ENCODE measurements at places on chromosomes 3 and 15.
A peak's percentile ranks its signal among the peaks of the same experiment; 100 is the strongest.

DNA sequence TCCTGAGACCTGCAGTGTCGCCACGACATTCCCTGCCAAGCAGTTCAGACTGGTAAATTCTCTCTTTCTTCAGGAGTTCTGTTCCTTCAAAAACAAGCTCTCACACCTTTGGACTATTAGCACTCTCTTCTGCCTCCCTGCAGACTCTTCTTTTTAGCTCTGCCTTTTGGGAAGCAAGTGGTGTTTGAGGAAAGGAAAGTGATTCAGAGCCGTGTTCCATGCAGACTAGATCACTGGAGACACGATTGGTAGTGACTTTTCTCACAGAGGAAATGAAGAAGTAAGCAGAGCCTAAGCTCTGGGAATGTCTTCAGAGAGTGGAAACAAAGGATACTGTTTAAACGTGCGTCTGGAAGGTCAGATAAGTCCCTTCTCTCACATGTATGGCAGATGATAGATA, 270.6 kb upstream of the TPRG1 start:
- no peak for DNase-seq

- DNase-seq: no peak
These were observed 11.9 kb downstream of the TAGLN3 start for GRCh38 chr3:112010636-112011035.

DNA sequence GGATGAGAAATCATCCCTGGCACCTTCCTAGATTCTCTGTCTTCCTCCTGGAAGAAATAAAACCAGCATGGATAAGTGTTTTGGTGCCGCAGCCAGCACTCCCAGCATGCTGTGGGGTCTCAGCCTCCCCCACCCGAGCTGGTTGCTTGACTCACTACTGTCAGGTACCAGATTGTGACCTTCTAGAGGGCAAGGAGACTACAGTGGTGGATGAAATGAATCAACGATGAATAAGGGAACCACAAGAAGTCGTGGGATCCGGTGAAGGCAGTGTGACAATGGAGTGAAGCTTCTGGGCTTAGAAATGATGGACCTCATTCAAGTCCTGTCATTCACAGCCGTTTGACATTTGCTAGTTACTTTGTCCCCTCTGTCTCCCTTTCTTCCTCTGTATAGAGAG, 50.2 kb upstream of the SLCO3A1 start:
- DNase-seq: no peak

- DNase-seq: no peak
These were observed 54.3 kb upstream of the SGO1 start for GRCh38 chr3:20240154-20240883.

GRCh38 chr15:37995461-37996347, 61.3 kb downstream of the TMCO5A start:
- peak; percentile 26 for DNase-seq

DNA sequence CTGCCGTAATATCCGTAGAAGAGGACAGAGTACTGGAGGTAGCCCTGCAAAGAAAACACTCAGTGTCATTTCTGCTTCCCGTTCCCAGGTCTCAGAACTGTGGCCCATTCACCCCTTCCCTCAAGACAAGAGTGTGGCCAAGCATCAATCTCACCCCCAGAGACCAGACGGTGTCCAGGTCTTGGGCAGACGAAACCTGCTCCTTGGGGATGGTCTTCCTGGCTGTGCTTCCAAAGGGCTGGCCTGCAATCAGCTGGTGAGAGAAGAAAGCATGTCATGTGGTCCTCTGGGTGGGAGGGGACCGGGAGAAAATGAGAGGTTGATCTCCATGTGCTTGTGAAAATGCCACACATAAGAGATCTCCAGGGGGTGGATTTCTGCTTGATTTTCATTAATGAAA, 15.8 kb downstream of the TMC3 start:
- no peak for DNase-seq

GRCh38 chr3:192033246-192033645, 572.3 kb downstream of the PYDC2 start:
- no peak for DNase-seq

GRCh38 chr15:80576519-80577090, 118.5 kb upstream of the ABHD17C start:
- no peak for DNase-seq

DNA sequence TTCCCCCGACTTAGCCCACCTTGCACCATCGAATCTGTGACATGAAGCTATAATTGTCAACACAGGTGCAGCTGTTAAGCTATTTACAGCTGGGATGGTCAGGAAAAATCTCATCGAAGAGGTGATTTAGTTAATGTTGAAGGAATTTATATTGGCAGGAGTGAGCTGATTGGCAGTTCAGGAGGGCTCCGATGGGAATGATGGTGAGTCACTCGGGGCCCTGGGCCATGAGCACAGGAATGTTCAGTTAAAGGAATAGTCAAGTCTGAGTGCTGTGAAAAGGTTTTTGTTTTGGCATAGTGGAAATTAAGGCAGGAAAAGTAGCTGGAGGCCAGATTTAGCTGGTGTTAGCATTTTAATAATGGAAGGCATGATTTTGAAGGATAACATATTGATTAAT, 95.7 kb downstream of the OXSM start:
- no peak for DNase-seq

DNA sequence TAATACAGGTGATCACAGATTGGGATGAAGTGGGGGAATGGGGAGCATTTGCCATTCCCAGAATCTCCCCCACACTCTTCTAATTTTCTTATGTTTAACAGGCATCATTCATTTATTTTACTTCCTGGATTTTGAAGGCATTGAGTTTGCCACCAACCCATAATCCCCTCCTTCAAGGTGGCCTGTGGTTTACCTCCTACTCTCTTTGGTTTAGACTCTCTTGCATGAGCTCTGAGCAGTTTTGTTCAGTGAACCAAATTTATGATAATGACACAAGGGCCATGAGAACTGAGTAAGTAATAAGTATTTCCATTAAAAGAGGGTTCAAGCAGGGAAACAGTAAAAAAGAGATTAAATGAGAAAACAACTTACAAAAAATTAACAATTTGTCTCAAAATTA, 703.1 kb upstream of the CFAP20DC start:
- DNase-seq: no peak

- DNase-seq: no peak
These were observed 88.6 kb downstream of the NR1I2 start for GRCh38 chr3:119870512-119870911.

DNA sequence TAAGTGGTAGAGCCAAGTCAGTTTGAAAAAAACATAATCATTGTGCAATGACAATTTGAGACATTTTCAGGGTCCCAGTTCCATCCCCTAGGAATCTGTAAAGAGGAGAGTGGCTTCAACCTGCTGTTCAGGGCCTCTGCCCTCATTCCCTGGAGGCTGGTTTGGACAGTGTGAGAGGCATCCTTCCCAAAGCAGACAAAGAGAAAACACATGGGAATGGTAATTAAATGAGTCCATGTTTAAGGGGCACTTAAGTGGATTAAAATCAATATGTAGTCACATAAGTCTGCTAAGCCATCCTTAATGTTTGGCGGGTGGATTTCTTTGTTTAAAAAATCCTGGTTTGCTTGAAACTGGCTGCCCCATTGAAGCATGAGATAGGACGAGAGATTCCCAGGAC, 146.3 kb upstream of the CTDSPL start:
- DNase-seq: no peak

DNA sequence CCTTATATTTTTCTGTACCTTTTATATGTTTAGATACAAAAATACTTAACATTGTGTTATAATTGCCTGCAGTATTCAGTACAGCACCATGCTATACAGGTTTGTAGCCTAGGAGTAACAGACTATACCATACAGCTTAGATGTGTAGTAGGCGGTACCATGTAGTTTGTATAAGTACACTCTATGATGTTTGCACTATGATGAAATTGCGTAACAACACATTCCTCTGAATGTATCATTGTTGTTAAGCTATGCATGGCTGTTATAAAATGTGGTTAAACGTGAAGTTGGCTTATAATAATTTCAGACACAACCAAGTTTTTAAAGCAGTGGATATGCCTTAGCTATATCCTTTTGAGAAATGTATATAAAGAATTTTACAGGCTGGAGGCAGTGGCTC, 328.3 kb downstream of the PLCL2 start:
- no peak for DNase-seq

DNA sequence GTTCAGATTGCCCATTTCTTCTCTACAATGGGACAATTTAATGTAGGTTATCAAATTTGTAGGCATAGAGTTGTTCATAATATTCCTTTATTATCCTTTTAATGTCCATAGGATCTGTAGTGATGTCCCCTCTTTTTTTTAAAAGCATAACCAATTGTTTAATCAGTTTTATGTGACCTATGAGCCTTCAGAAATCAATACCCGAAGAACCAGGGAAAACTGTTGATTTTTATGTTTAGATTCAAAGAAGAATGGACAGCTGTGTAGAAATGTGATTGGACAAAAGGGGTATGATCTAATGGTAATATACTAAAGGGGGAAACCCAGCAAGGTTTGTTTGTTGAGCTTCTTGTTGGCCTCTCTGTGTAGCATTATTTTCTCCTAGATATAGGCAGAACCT, 39.5 kb downstream of the SUSD5 start:
- DNase-seq: no peak

- no peak for DNase-seq
These were observed 113.0 kb upstream of the ETV5 start for GRCh38 chr3:186221760-186222378.

DNA sequence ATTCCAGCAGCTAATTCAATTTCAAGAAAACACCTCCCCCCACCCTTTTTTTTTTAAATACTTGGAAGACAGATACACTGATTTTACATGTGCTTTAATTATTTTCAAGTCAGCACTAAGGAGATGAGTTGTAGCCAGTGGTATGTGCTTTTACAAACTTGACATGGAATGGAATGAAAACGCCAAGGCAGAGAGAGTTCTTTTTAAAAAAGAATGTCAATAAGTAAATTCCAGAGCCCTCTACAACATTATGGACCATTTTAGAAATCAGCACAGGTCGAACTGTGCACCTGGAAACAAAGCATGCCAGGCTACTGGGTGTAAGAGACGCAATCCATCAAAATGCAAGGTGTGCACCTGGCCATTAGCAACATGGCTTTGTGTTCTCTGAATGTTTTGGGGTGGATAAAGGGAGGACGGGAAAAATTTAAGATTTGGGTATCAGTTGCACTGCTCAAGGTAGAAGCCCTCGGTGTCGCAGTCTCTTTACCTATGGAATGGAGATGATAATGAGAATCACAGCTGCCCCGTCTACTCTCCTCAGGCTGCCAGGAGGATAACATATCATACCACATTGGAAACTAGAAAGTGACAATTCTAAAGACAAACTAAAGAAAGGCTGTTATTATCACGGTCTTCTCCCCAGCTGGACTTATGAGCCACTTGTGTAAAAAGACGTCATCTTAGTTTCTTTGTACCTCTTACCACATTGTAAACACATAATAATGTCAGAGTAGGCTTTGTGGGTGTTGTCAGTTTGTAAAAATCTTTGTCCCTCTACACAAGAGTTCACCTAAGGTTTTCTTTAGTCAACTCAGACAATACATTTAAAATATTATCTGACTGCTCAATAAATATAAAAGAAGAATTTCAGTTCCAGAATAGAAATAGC, 107.4 kb upstream of the PRICKLE2 start:
- DNase-seq: no peak

- no peak for DNase-seq
These were observed 841.9 kb downstream of the OTOL1 start for GRCh38 chr3:162338514-162338913.

DNA sequence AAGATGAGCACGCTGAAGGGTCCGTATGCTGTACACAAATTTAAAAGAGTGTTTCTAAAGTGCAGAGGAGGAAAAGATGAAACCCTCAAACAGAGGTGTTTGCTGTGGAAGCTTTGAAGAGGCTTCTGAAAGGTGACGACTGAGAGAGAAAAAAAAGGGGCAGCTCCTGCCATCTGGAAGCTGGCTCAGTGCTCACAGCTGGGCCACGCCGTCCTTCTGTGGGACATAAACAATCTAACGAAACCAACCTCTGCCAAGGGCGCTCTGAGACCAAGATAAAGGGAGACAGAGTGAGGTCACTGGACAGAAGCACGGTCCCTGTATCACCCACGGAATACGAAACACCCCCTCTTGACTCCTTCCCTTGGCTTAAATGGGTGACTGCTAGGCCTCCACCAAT, 96.3 kb upstream of the SLC6A6 start:
- DNase-seq: no peak

DNA sequence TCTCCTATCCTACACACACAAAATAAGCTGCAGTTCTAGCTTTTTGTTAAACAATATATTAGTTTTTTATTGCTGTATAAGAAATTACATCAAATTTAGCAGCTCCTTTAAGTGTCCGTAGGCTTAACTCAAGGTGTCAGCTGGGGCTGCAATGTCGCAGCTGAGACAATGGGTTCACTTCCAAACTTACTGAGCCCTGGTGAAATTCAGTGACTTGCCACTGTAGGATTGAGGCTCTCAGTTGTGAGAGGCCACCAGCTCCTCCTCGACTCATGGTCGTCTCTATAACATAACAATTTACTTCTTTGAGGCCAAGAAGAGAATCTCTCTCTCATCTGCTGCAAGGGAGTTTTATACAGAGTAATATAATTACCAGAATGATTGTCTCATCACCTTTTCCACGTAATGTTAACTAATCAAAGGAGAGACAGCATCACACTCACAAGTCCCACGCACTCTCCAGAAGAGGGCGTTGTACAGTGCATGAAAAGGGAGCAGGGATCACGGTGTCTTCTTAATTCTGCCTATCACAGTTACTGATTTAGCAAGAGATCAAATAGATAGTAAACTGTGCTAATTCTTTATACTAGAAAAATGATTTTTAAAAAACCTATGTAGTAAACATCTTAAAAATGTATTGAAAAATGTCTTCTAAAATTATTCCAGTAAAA, 735.6 kb upstream of the GBE1 start:
- no peak for DNase-seq

GRCh38 chr3:13657660-13658435, 108.9 kb downstream of the FBLN2 start:
- DNase-seq: no peak

DNA sequence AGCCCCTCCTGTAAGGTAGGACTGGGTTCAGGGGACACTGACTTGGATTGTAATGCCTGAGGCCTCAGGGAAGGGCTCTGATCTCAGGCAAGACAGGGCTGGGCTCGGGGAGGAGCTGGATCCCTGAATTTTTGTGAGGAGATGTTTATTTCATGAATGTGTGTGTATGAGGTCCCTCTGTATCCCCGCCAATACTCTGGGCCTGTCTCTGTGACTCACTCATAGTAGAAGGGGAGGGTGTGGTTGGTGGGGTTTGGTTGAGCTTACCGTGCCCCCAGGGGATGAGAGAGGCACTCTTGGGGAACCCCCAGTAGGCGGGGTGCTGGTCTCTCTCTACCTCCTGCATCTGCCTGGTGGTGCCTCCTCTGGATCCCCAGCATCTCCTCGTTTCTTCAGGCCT, 28.1 kb downstream of the RPSA start:
- no peak for DNase-seq

- DNase-seq: no peak
These were observed 363 bp downstream of the GTF2E1 start for GRCh38 chr3:120742849-120743365.

- no peak for DNase-seq
These were observed at the start of gene C3orf70 for GRCh38 chr3:185152410-185153170. Gene C3orf70 (minus strand): TSS chr3:185153060. CDS start chr3:185152823, 237 bp downstream.
